ENCODE measurements at places on chromosomes 1 and 21.

- no peak for DNase-seq
Observed at GRCh38 chr1:165829888-165830287, 2.5 kb downstream of the UCK2 start.

GRCh38 chr1:104028416-104029035 is 278.8 kb downstream of the AMY1C start:
- no peak for DNase-seq

DNA sequence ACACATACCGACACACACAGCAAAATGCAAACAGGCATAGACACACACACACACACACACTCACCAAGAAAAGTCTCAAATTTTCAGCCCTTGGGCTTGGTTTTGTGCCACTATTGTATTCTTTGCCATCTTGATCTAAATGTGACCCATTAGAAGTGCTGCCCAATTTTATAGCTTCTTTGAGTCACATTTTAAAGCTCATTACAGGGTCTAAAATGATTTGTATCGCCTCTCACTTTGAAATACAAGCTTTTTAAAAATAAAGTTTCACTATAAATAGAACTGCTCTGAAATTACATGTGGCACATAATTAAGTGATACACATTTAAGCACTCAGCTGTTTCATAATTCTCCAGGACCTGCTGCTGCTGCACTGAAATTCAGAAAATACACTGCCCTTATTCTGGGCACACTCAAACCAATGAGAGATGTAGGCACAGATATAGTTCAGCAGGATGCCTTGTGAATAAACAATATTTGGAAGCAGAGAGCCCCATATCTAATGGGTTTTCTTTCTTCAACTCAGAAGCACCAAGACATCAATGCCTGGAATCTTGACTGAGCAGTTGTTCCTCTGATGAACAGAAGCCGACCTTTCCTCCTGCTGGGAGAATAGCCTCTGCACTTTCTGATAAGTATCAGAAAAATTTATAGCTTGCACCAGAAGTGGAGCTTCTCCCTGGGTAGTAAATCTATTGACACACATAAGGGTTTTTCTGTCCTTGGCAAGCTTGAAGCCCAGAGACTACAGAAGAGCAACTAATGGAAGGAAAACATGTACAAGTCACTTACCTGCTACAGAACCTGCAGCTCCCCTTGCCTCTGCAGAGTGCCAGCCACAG is 37.0 kb upstream of the PLPPR4 start:
- DNase-seq, result no peak

DNA sequence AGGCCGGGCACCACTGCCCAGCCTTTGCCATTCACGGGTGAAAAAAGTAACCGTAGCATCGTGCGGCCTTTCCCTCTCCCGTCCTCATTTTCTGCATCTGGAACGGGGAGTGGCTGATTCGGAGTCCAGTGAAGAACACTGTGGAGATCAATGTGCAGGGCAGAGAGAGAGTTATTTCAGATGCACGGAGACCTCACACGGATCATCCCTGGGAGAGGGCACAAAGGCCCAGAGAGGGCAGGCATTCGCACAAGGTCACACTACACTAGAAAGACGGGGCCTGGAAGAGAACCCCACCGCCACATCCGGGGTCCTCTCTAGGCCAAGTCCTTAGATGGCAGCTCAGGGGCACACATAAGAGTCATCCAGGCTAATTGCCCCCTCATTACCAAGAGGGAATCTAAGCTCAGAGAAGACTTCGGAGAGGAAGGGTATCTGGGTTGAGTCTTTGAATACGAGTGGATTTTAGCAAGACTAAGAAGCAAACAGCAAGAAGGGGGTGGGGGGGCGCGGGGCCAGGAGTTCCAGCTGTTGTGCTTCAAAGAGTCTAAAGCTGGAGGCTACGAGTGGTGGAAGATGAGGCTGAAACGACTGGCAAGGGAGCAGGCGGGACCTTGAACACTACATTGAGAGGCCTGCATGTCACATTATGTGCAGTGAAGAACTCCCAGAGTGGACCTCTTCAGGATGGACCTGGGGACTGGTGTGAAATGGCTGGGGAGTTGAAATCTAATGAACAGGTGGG is 857 bp downstream of the GPX7 start:
- peak; percentile 16 for DNase-seq

DNA sequence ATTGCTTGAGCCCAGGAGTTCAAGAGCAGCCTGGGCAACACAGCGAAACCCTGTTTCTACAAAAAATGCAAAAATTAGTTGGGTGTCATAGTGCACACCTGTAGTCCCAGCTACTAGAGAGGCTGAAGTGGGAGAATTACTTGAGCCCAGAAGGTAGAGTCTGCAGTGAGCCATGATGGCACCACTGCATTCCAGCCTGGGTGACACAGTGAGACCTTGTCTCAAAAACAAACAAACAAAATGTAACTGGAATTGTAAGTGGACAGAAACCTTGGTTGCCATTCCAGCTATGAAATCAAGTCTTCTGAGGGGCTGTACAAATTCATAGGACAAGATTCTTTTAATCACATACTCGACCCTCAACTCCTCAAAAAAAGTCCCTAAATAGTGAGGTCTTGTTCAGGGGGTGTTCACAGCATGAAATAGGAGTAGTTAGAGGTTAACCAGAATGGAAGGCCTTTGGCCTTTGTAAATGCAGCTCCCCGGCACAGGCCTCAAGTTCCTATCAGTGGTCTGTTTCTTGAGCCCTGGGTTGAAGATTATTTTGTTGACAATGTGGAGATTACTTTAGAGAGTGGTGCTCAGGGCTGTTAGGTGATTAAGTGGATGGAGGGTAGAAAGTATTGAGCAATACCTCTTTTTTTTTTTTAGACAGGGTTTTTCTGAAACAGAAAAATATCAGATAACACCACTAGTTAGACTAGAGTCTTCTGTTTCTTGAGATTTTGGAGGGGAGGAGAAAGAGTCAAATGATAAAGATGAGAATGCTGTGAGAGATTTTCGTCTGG is 138.7 kb upstream of the ZNF648 start:
- DNase-seq, result no peak

GRCh38 chr1:175678471-175678870 is 64.9 kb downstream of the TNR start:
- no peak for DNase-seq

DNA sequence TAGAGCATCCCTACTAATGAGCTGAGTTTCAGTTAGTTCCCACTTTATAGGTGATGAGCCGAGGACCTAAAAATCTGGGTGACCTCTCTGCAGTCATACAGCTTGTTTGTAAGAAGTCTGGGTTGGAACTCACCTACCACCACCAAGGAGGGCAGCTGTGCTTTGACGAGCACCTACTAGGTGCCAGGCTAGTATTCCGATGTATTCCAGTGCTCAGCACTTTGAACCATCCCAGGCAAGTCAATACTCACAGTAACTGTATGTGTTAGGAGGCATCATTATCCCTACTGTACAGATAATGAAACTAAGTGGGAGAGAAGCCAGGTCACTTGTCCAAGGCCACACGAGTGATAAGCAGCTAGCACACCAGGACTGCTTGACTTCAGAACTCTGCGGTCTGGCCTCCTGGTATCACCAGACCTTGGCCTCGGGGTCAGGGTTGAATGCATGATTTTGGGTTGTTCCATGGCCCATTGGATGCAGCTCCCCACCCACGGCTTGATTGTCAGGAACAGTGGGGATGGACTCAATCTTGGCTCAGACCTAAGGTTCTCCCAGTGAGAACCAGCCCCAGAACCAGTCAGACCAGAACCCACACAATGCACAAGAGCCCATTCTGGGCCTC is 20.7 kb downstream of the ECE1 start:
- no peak for DNase-seq
